Left ventricle myocardium inferior (tissue), 1 donor: ENCODE measurements at places on chromosomes 11 and 22. TPM values are rescaled to one million over a fixed set of nuclear protein-coding genes. Genes with fewer than 3 reads are reported as not detected.

Gene EIF3M
- total RNA-seq = 153 TPM

Gene EFCAB6
- 1.8 TPM for total RNA-seq

Gene EWSR1
- 122 TPM for total RNA-seq

Gene PDGFB
- 17.2 TPM for total RNA-seq

Gene CDKN1C
- 33.0 TPM for total RNA-seq

Gene XKR3
- total RNA-seq = not detected

Gene RAB30
- 24.7 TPM for total RNA-seq

Gene CAPRIN1
- 112 TPM for total RNA-seq

Gene SCO2
- not detected for total RNA-seq

- no peak for DNase-seq
Observed at GRCh38 chr11:65556470-65557279, 1.5 kb downstream of the LTBP3 start.

DNA sequence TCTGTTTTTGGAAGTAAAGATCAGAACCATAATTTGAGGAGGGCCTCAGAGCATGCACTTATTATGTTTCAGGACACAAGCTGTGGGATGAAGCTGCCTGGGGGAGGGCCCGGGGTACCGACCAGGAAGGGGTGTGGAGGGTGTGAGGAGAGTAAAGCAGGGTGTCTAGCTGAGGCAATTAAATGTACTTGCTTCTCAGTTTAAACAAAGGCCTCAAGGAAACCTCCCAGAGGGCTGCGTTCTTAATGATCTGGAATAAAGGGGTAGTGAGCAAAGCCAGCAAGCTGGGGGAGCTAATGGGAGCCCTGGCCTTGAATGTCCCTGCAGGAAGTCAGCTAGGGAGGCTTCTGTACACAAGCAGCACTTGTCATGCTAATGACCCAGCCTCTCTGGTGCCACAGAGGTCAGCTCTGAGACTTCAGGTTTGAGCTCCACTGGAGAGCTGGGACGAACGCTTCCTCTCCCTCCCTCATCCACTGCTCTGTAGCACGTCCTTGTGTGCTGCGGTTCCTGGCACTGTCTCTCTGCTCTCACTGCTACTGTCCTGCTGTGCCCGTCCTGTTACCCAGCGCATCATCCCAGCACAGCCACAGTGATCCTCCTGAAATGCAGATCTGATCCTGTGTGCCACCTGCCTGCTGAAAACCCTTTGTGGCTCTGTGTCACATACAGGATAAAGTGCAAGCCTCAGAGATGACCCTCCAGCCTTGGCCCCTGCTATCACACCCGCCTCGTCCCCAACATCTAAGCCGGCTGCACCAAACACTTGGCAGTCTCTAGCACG lies 159.7 kb downstream of the DBX1 start:
- peak; percentile 51 for DNase-seq

DNA sequence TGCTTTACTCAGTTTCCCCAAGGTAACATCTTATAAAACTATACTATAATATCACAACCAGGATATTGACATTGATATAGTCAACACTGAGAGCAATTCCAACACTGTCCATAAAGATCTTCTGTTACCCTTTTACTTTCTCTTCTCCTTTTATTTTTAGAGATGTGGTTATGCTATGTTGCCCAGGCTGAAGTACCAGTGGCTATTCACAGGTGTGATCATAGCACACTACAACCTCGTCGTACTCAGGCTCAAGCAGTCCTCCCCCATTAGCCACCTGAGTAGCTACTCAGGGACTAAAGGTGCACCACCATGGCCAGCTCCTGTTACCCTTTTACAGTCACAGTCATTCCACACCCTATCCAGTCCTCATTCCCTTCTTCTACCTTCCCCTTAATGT lies 119.7 kb downstream of the CWF19L2 start:
- no peak for DNase-seq

DNA sequence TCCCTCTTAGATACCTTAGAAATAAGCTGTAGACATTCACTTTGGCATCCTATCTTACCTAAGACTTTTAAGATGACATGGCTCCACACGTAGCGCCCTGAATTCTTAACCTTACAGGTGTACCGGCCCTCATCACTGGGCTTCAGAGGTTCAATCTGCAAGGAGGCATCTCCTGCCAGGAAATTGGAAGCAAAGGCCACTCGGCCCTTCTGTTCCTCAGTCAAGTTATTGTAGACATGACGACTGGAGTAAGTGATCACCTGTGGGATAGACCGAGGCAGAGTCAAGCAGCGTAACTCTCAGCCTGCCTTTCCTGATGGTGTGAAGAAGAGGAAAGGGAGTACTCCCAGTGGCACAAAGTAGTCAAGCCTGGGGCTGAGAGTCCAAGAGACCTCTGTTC lies 22.5 kb upstream of the HSPA8 start:
- no peak for DNase-seq

DNA sequence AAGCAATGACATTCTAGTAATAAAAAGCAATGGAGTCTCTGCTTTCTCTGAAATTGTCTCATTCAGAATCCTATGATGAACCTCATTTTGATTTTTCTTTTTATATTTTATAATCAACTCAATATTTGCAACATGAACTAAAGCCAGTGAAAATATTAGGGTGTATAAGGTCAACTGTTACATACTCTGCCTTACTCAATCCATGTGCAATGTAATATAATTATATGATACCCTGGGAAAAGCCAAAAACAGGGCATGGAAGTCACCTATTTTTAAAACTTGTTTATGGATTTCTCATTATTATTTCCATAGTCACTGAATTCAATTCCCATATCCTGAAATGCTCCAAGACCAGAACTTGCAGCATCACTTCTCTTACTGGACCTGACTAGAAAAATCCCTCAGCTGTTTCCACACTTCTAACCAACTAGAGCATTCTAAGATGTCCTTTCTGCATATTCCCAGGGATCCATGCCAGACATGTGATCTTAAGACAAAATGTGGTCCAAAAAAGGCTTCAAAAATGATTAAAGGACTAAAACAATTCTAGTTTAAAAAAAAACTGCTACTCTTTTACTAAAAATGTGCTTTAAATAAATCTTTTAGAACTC lies 97.3 kb downstream of the GUCY1A2 start:
- DNase-seq = no peak

GRCh38 chr11:81966340-81966739 lies 767.3 kb downstream of the FAM181B start:
- no peak for DNase-seq

DNA sequence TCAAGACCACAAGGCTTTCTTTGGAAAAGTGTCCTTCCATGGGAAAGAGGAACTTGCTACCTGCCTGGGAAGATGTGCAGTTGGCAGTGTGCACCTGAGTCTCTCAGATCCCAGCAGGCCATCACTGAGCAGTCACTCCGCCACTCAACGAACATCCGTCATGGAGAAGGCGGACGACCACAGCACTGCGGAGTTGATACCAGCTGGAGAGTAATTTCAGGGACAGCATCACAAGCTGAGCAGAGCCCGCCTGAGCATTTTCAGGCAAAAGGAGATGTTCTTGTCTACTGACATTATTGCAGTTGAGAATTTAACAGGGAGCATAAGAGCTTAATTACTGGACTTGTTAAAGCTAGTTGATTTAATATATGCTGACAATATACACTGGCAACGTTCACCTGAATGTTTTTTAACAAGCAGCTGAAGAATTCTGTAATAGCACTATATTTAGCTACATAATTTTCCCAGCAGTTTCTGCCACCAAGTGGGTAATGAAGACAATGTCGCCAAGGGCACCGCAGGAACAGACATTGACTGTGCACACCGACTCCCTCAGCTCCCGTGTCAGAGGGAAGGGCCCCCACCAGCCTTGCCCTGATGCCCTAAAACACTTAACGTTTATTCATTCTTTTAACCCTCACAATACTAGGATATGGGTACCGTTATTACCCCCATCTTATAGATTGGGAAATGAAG lies 52.4 kb upstream of the ARFGAP3 start:
- DNase-seq = no peak

GRCh38 chr11:16321148-16321547 lies 35.2 kb downstream of the SOX6 start:
- no peak for DNase-seq

DNA sequence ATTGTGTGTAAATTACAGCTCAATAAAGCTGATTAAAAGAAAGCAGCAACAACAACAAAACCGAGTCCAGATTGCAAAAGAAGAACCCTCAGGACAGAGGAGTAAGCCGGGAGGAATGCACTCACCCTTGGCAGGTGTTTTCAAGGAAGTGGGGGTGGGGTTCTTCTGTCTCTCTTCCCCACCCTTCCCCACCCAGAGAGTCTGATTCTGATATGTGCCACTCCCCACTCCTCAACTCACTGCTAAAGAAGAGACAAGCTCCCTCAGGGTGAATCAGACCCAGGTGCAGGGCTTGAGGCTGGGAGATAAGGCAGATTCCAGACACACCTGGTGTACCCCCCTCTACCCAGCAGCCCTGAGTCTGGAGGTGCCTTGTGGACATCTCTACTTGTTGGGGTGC lies 38.4 kb upstream of the PHF21A start:
- no peak for DNase-seq

DNA sequence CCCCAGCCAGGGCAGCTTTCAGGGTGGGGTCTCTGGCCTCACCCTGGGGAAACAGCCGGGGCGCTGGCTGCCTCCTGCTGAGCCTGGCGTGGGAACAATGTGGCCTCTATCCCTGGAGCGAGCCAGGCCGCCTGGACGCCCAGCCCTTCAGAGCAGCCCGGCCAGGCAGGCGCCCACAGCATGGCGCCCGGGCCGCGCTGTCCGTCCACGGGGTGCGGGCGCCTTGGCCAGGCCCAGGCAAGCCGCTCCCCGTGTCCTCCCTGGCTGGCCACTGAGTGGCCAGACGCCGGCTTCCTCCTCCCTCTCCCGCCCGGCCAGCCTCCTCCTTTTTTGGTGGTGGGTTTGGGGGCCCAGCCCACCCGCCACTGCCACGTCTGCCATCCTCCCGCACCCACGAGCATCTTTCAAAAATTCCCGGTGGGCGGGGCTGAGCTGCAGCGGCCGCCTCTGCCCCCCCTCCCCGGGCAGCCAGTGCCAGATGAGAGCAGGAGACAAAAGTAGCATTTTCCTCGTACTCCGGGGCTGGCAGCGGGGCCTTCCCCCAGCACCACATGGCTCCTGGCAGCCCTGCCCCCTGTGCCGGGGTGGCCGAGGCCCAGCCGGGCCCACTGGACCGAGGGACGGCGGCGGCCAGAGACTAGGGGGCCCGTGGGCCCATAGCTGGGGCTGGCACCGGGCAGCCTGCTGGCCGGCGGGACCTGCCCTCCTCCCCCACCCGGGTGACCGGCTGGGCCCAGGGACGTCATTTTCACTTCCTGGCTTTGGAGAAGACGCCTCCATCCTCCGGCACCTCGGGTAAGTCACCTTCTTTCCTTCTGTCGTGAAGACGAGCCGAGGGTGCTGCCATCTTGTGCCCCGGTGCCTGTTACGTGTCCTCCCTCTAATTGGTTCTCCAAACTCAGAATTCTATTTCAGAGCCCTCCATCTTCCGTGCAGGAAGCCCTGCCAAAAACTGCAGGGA lies 70.2 kb upstream of the PPARA start:
- DNase-seq = peak; percentile 75

DNA sequence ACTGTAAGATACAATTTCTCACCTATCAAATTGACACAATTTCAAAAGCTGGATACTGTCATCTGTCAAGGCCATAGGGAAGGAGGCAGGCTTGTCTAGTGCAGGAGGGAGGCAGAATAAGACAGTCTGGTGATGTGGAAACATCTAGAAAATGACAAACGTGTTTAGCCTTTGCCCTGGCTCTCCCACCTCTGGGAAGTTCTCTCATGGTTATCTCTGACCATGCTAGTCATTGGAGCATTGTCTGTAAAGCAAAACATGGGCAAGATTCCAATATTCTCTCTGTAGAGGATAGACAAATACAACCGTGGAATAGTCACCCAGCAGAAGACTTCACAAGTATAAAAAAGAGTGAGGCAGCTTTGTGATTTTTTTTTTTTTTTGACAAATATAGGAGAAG lies 9.1 kb upstream of the SERHL2 start:
- DNase-seq = no peak

DNA sequence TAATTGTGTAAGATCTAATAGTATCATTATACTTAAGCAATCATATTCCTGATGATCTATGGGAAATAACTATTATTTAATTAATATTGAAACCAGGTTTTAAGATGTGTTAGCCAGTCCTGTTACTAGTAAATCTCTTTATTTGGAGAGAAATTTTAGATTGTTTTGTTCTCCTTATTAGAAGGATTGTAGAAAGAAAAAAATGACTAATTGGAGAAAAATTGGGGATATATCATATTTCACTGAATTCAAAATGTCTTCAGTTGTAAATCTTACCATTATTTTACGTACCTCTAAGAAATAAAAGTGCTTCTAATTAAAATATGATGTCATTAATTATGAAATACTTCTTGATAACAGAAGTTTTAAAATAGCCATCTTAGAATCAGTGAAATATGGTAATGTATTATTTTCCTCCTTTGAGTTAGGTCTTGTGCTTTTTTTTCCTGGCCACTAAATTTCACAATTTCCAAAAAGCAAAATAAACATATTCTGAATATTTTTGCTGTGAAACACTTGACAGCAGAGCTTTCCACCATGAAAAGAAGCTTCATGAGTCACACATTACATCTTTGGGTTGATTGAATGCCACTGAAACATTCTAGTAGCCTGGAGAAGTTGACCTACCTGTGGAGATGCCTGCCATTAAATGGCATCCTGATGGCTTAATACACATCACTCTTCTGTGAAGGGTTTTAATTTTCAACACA lies 6.4 kb downstream of the BIRC3 start:
- DNase-seq = no peak

DNA sequence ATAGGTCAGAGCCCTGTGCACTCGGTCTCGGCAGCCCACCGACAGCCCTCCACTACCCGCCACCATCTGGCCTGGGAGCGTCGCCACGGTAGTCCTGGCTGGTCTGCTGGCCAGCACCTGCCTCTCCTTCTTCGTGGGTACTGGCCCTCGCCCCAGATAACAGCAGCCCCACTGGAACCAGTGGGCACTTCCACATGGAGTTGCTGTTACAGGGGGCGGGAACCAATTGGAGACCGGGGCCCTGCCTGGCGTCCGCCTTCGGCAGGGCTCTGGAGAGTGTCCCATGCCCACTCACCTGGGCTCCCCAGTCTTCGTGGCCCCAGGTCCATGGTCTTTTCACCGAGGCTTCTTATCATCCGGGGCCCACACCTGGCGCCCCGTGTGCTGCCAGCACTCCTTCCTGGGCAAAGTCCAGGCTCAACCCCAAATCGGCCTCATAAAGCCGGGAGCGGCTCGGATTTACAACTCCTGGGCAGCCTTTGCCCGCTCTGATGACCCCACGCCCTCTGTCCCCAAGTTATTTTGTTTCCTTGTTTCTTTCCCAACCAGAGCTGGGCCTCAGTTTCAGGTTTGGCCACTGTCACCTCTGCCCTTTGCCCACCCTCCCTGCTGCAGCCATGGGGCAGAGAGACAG lies 12.9 kb upstream of the EHD1 start:
- no peak for DNase-seq
